Mesenteric fat pad (tissue), 1 donor: ENCODE measurements at places on chromosomes 6 and 20. TPM values are rescaled to one million over a fixed set of nuclear protein-coding genes. Genes with fewer than 3 reads are reported as not detected.

The RAB44 gene
- total RNA-seq = 0.35 TPM

The AKAP12 gene
- total RNA-seq = 223 TPM

The TRIM38 gene
- 11.5 TPM for total RNA-seq

The COL9A3 gene
- total RNA-seq = 0.42 TPM

The PEDS1 gene
- total RNA-seq = 44.1 TPM

The ZKSCAN3 gene
- total RNA-seq = 3.0 TPM

The OR2W1 gene
- total RNA-seq = not detected

The FAM209B gene
- total RNA-seq = 0.51 TPM

The DAAM2 gene
- total RNA-seq = 83.8 TPM

The GNAS-AS1 gene
- 0.42 TPM for total RNA-seq

The FUT9 gene
- not detected for total RNA-seq

The TRIM40 gene
- not detected for total RNA-seq

The TMEM239 gene
- total RNA-seq = 0.10 TPM

The SAMD5 gene
- 0.39 TPM for total RNA-seq

DNA sequence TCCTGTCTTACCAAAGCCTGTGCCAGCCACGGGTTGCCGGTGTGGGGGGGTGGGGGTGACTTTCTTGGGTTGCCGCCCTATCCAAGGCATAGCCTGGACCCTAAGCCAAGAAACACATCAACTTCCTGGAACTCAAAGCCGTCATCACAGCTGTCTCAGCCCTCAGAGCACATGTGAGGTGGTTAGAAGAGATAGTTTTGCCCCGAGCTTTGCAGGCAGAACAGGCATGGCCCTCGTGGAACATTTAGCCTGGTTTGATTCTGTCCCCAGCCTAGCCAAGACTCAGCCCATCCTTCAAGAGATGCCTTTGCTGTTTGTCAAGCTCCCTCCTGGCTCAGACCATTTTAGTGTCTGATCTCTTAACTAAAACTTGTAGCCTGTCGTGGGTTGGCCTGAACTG is 64.9 kb downstream of the RREB1 start:
- no peak for DNase-seq

DNA sequence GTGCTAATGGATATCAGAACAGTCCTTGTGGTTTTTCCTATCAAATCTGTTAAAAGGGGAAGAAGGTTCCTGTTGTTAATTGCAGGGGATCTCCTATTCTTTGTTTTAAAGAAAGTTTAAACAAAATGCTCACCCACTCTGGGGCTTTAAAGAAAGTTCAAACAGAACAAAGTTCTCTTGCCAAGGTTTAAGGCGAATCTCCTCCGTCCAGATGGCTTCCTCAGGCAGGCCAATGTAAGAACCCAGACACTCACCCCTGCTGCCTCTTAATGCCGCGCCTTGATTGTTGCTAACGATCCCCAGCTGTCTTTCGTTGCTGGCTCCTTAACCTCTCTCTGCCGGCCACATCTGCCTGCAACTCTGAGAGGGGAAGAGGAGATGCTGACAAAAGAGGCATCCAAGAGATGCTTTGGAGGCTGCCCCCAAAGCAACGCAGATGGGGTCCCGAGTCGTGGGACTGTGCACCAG is 235.0 kb upstream of the PRDM1 start:
- DNase-seq = no peak

- DNase-seq = no peak
These were observed 382.6 kb downstream of the SMOC2 start for GRCh38 chr6:168823397-168824212.

GRCh38 chr6:56766806-56767178 is 124.1 kb upstream of the DST start:
- no peak for DNase-seq

DNA sequence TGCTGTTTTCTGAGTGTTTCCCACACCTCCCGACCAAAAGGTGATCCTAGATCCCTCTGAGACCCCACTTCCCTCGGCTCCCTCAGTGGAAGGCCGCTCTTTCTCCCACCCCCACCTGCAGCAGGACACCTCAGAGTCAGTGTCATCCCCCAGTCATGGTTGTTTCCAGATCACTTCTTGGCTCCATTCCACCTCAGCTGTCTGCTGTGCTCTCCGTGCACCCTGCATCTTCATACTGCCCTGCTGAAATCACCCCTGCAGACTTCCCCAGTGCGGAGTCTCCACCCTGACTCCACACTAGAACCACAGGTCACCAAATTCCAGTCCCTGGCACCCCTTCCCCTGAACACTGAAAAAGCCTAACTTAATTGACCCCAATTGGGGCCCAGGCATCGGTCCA is 255.1 kb upstream of the CDYL start:
- no peak for DNase-seq

DNA sequence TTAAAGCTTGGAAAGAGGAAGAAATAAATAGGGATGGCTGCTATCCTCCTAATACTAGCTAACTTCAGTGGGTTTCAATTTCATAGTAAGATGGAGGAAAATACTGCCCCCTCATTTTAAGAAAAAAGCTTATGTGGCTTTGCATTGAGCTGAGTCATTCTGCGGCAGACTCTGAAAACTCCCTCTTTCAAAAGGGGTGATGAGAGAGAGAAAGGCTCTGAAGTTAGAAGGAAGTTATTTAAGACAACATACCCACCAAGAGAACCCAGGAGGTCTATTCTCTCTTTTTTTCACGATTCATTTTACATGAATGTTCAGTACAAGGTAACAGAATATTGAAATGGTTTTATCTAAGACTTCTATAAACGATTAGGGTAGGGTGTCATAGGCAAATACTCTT is 4.5 kb downstream of the PRDM13 start:
- no peak for DNase-seq

GRCh38 chr6:23200946-23201345 is 631.6 kb downstream of the HDGFL1 start:
- DNase-seq = no peak

DNA sequence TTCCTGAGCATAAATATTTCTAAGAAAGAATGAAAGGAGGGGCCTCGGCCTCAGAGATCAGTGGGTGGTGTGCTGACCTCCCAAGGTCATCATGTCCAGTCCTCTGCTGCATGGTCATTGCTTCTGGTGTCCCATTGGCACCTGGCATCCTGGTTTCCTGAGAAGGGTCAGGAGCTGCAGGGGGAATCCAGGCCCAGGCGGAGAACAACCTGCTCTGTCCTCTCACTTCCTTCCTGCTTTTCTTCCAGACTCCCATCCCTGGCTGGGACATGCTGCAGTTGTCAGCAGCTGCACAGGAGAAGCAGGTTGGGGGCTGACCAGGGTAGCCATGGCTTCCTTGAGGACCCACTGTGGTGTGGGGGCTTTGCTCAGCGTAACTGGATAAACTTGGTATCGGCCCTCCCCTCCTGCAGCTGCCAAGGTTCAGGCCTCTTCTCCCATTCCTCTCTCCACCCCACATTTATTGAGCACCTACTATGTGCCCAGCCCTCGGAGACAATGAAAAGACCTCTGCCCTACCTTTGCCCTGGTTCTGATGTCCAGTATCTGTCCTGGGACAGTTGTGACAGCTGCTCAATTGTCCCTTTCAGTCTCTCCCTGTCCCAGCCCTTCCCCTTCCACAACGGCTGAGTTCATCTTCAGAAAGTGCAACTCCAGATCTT is 155.2 kb downstream of the CEBPB start:
- DNase-seq = no peak

GRCh38 chr20:33165416-33166055 is 2.4 kb upstream of the BPIFA2 start:
- DNase-seq = no peak

- DNase-seq = no peak
These were observed 6.6 kb downstream of the CITED2 start for GRCh38 chr6:139367810-139368351.

- DNase-seq = no peak
These were observed 9.2 kb upstream of the BNIP5 start for GRCh38 chr6:36345681-36346466.

DNA sequence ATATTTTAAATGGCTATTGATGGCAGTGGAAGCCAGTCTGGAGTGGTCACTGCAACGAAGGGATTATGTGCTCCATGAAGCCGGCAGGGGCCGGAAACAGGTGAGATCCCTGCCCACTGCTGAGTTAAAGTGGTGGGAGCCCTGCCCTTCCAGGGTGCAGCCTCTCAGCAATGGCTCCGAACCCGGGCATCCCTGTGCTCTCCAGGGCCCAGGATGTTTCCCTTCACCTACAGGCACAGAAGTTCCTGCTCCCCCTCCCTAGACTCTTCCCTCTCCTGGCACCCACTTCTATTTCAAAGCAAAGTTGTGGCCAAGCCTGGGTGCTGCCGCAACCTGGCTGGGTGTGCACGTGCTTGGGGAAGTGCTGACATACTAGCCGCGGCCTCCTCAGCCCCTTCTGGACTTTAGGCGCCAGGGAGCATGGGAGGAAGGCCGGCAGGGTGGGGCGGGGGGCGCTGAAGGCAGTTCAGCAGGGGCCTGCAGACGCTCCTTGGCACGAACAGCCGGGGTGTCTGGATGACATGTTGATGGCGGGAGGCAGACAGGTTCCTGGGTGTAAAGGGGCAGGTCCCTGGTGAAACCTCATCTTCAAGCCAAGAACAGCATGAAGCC is 452.3 kb downstream of the HTR1B start:
- DNase-seq = no peak

- no peak for DNase-seq
These were observed 2.8 kb upstream of the CALHM4 start for GRCh38 chr6:116550796-116551195.

GRCh38 chr6:46985943-46986342 is 56.2 kb downstream of the ADGRF1 start:
- no peak for DNase-seq

GRCh38 chr6:30572148-30572547 is 906 bp downstream of the ABCF1 start:
- DNase-seq = no peak

DNA sequence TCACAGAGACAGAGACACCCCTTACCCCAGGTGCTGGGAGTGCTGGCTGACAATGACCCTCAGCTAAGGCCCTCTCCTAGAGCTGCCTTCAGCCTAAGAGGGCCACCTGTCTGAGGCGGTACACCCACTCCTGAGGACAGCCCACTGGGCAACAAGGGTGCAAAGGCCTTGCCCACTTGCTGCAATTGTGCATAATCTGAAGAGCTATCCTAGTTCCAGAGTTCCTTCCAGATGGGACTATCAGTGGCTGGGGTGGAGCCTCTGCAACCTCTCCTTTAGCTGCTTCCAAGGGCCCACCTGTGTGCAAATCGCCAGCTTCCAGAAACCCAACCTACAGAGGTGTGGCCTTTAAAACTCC is 87.5 kb downstream of the PREX1 start:
- DNase-seq = no peak

- DNase-seq = no peak
These were observed 12.6 kb upstream of the ZFP64 start for GRCh38 chr20:52204136-52204535.

DNA sequence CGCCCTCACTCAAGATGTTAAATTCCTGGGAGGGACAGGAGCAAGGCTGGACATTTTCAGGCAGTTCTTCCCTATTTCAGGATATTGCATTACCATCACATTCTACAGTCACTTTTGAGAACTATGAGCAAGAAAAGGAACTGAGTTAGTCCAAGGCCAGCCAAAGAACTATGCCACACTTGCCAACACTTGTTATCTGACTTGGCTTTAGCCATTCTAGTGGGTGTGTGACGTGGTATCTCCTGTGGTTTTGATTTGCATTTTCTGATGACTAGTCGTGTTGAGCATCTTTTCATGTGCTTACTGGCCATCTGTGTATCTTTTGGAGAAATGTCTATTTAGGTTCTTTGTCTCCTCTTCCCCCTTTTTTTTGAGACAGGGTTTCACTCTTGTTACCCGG is 12.0 kb downstream of the XRN2 start:
- DNase-seq = no peak

- DNase-seq = no peak
These were observed 36.4 kb upstream of the APCDD1L start for GRCh38 chr20:58551631-58552030.

- no peak for DNase-seq
These were observed 7.0 kb upstream of the ZKSCAN8 start for GRCh38 chr6:28134716-28135115.

DNA sequence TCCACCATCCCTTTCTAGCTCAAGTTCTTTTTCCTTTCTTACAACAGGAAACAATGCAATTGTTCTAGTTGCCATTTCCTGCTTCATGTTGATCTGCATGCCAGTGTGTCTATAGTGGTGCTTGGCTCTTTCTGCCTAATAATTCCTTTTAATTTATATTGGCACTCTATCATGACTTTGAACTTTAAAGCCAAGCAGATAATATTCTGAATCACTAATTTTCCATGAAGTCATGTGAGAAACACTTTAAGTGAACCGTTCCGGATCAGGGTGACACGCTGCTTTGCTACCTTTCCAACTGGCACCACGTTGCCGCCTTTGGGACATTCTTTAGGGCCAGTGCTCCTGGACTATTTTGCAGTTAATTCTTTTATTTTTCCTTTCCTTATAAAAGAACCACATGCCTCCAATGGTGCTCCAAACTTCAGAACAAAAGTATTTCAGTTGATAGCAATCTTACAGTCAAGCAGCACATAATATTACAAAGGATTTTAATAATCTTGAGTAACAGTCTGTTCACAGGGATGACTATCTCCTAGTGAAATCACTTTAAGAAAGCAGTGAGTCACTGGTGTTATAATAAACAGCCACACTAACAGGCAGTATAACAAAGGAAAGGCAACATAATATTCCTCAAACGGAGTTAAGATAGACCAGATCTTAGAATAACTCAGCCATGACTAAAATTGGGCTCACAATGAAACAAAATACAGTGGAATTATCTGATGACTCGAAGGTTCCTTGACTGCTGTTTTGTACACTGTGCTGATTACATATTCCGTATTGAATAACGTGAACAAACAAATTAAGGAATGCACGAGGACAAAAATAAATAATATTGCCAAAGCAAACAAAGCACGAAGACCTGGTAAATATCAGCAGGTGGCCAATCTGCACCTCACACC is 19.0 kb upstream of the BLOC1S5 start:
- DNase-seq = no peak

- no peak for DNase-seq
These were observed 8.8 kb upstream of the NDRG3 start for GRCh38 chr20:36754656-36755222.

GRCh38 chr6:162463576-162463975 is 264.0 kb downstream of the PRKN start:
- no peak for DNase-seq

- no peak for DNase-seq
These were observed 1.4 kb downstream of the STAU1 start for GRCh38 chr20:49186535-49187329.

DNA sequence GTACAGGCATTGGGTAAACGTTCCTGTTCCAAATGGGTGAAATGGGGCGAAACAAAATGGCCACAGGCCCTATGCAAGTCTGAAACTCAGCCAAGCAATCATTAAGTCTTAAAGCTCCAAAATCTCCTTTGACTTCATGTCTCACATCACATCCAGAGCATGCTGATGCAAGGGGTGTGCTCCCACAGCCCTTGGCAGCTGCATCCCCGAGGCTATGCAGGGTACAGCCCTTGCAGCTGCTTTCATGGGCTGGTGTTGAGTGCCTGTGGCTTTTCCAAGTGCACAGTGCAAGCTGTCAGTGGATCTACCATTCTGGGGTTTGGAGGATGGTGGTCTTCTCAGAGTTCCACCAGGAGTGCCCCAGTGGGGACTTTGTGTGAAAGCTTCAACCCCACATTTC is 270.0 kb upstream of the CDYL start:
- DNase-seq = no peak

GRCh38 chr6:27811451-27811772 is 100.8 kb downstream of the OR2B2 start:
- no peak for DNase-seq

- DNase-seq = no peak
These were observed 32.7 kb downstream of the CFAP61 start for GRCh38 chr20:20085071-20085470.

- DNase-seq = no peak
These were observed 8.4 kb downstream of the VARS2 start for GRCh38 chr6:30922447-30922852.

GRCh38 chr20:43794326-43794725 is 67.5 kb upstream of the GTSF1L start:
- no peak for DNase-seq
